ENCODE measurements at places on chromosomes 2 and 18.

DNA sequence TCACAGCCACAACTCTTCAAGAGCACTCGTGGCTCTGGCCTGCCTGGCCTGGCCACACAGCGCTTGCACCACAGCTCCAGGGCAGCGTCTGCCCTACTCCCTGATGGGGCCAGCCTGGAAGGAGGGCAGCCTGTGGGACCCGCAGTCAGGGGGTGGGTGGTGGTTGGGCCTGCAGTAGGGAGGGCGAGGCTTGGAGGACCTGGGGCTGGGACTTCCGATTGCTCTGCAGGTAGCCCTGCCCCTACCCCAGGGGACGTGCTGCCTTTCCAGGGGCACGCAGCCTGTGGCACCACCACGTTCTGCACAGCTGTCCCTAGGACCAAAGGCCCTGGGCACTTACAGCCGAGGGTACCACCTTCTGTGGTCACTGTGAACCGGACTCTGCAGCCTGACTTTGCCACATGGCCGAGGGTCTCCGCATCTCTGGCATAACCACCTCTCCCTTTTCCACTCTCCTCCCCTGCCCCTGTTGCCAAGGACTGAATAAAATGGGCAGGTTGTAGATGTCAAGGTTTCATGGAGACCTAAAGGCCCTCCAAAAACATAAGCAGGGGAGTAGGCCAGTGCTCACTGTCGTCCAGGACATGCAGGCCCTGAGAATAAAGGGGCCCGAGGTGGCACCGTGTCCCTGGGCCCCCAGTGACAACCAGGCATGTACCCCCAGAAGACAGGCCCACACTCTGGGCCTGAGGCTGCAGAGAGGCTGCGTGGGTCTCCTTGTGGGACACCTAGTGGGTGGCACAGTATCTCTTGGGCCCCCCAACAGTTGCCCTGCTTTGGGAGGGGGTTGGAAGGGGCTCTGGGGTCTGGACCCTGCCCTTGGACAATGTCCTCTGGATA is 87.3 kb downstream of the INHBB start:
- DNase-seq: no peak

GRCh38 chr2:198517976-198518375 is 713.6 kb downstream of the PLCL1 start:
- DNase-seq: no peak

- DNase-seq: no peak
These were observed 36.7 kb downstream of the IL1R2 start for GRCh38 chr2:102028470-102028869.

- no peak for DNase-seq
These were observed 1.5 kb downstream of the SPOPL start for GRCh38 chr2:138503087-138503442.

DNA sequence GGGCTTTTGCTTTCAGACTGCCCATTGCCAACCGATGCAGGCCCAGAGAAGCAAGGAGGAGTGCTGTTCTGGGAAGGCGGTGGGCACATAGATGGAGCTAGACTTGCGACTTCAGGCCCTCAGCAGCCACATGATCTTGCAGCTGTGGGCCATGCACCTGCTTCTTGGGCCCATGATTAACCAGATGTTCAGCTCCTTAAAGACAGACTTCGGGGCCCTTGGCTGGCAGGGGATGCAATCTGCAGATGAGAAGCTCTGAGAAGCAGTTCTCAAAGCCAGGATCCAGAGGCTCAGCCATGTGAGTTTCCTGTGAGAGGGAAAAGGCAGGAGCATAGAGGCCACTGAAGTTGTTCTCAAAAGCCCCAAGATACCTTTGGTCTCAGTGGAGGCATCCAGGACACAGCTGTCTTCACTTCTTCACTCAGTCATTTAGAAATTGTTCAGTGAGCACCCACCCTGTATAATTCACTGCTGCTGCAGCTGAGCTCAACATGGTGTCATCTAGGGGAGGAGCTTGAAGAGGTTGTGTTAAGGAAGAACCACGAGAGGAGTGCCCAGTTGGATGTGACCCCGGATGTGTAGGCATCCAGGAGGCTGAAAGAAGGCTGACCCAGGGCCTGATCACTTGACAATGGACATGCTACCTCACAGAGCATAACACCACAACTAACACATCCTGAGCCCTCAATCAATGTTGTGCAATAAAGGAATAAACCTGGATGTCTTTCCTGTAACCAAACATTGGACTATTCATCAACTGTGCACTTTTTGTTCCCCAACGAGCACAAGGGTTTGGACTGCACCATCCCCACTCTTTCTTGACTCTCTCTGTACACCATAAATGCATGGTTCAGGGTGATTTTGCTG is 44.7 kb upstream of the TMEM200C start:
- DNase-seq: no peak

DNA sequence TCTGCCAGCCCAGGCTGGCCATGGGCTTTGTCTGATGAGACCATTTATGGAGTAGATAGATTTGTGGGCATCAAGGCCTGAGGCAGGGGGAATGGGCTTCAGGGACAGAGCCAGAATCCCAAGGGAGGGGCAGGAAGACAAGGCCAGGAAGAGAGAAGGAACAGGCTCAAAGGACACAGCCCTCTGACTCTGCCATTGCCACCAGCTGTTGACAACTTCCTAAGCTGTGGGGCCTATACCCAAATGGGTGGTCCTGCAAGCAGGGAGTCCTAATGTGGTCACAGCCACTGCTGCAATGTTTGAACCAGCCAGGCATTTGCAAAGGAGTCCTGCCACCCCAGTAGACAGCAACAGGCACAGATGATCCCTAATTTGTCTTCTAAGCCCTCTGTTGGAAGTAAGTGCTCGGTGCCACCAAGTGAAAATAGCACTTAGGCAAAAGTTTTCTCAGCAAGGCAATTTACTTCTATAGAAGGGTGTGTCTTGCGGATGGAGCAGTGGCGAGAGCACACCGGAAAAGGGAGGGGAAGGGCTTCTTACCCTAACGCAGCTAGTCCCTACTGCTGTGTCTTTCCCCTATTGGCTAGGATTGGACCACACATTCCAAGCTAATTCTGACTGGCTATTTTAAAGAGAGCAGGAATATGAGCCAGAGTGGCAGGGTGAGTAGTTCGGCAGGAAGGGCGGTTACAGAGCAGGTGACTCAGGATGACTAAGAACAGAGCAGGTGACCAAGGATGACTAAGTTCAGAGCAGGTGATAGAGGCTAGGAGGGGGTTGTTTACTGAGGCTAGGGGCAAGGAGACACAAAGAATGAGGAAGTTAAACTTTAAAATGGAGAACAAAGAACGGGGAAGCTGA is 47.2 kb downstream of the C1QL2 start:
- no peak for DNase-seq

DNA sequence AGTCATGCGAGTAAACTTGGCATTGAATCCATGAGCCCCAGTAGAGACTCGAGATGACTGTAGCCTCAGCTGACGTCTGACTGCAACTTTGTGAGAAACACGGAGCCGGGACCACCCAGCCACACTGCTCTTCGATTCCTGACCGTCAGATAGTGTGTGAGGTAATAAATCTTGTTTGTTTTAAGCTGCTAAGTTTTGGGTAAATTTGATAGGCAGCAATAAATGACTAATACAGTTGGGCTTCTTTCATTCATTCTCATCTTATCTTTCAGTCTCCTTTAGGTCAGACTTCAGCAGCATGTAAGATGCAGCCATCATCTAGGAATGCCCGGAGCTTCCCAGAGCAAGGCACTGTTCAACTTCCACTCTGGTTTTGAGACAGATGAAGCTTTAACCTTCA is 8.0 kb upstream of the KLHL29 start:
- no peak for DNase-seq

- no peak for DNase-seq
These were observed 868 bp downstream of the HSBP1L1 start for GRCh38 chr18:79965119-79965902.

GRCh38 chr18:76353046-76353445 is 142.0 kb downstream of the ZNF516 start:
- no peak for DNase-seq

DNA sequence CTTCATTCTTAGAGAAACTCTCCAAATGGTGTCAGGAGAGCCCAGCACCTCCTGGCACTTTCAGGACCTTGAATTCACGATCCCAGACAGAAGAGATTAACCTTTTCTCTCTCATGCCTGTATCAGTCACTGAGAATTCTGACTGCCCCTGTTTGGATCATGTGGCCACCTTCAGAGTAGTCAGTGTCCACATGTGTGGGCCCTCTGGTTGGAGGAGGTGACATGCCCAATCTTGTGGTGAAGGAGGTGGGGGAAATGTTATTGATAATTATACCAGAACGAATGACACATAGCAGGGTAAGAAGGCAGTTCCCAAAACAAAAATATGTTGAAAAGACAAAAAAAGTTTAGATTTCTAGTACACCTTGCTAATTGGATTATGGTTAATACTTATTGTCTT is 31.7 kb downstream of the UBXN4 start:
- no peak for DNase-seq

DNA sequence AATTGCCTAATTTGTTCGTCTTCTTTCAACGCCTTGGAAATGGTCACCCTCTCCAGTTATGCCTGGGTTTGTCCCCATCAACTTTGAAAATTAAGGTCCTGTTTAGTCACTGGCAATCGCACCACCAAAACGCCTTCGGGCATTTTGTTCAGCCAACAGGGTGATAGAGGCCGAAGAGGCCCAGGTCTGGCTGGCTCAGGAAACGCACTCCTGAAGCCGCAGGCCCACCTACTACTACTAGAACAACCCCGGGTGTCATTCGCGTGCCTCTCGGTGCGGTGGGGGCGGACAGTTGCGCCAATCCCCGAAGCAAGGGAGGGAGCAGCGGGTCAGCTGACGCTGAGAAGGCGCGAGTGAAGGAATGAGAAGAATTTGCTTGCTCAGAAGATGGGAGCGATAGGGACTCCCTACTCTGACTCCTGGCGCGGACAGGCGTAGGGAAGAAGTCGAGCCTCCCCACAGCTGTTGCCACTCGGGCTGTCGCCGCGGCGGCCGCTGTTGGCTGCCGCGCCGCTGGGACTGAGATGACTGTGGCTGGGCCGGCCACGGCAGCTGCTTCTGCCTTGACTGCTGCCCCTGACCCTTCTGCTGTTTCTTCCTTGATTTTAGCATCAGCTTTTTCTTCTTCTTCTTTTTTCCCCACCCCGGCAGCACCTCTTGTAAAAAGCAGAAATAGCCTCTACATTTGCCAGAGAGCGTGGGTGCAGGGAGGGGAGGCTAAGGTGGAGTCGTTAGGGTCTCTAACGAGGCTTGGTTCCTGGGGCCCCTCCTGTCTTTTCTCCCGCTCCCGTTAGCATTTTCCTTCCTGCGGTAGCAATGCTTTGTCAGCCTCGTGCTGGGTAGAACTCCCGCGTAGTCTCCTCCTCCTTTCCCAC is 387.6 kb downstream of the FIGN start:
- DNase-seq: no peak

DNA sequence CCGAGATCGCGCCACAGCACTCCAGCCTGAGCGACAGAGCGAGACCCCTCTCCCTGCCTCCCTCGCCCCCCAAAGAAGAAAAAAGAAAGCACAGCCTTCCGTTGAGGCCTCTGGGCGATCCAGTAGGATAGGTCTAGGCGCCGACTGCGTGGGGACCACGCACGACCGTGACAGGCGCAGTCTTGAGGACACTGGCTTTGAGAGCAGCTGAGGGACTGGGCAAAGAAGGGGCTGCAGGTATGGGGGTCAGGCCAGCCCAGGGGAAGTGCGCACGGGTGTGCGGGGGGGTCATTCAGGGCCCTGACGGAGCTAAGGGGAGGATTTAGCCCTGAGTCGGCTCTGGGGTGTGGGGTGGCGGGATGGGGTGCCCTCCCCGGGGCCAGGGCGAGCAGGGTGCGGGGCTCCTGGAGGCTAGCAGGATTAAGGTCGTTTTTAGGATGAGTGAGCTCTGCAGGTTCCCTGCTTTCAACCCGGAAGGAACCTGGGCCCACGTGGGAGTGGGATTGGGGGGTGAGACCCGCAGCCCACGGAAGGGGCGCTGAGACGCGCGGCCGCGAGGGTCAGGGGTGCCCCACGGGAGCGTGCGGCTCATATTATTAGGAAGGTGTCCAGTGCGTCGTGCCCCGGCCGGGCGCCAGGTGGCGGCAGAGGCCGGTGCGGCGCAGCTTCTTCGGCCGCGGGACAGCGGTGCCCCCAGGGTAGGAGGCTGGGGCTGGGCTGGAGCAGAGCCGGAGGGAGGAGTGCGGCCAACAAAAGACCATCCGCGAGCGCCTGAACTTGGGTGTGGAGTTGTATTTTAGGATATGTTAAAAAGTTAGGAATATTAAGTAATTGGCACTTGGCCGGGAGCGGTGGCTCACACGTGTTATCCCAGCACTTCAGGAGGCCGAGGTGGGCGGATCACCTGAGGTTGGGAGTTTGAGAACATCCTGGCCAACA is 20.5 kb upstream of the ZNF236 start:
- no peak for DNase-seq

- DNase-seq: no peak
These were observed 125.5 kb upstream of the ZNF516 start for GRCh38 chr18:76620321-76621170.

DNA sequence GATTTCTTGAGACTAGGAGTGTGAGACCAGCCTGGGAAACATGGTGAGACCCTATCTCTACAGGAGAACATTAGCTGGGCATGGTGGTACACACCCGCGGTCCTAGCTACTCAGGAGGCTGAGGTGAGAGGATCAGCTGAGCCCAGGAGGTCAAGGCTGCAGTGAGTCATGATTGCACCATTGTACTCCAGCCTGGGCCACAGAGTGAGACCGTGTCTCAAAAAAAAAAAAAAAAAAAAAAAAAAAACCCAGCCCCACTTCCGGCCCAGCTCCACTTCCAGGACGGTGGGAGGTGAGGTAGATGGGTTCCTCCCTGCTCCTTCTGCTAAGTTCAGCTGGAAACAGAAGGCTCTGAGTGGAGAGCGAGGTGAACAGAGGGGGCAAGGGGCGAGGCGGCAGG is 41.4 kb upstream of the NFATC1 start:
- DNase-seq: no peak

- no peak for DNase-seq
These were observed 91.7 kb upstream of the CNGA3 start for GRCh38 chr2:98254504-98255059.

GRCh38 chr18:54117853-54118773 is 106.4 kb downstream of the MBD2 start:
- no peak for DNase-seq

DNA sequence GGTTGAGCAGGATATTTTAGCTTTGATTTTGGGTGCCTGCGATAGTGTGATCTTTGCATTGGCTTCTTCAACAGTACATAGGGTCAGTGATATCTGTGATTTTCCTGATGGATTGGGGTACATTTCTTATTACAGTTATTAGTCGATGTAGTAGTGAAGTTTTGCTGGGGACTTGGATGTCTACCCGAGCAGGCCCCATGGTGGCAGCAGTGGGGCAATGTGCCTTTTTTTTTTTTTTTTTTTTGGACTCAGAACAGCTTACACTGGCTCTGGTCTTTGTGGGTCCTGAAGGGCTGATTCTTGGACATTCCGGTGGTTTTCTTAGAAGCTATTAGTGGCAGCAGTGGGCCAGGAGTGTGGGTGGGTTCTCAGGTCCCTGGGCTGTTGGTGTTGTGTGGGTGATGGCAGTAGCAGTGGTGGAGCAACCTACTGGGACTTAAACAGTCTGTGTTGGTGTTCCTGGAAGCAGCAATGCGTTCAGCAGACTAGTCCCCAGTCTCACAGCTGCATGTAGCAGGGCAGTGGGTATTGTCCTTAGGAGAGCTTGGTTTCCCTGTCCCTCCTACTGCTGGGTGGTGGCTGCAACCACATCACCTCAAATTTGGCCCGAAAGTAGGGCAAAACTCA is 53.7 kb upstream of the SLC4A10 start:
- DNase-seq: no peak

GRCh38 chr2:241802421-241803318 is 6.3 kb upstream of the NEU4 start:
- DNase-seq: no peak

Data from stimulated activated CD8-positive, alpha-beta memory T cell treated with anti-CD3 and anti-CD28 coated beads, Interleukin-15, amount 100 ng/mL, for 24 hours (primary cell).